ENCODE measurements at places on chromosomes 5 and 9. TPM values are rescaled to one million over a fixed set of nuclear protein-coding genes. Genes with fewer than 3 reads are reported as not detected.

The DOCK8 gene
- not detected for total RNA-seq

The C5orf34 gene
- 2.5 TPM for total RNA-seq

The RNF44 gene
- total RNA-seq = 2.1 TPM

The C9orf50 gene
- total RNA-seq = not detected

The TAF11L10 gene
- not detected for total RNA-seq

The MCC gene
- 96.2 TPM for total RNA-seq

The ARHGEF39 gene
- total RNA-seq = not detected

The SHISAL2B gene
- total RNA-seq = not detected

The SLC2A6 gene
- total RNA-seq = 1.9 TPM

The PCDHA3 gene
- total RNA-seq = 0.15 TPM

The PCDHA1 gene
- total RNA-seq = not detected

The RGS3 gene
- 258 TPM for total RNA-seq

The GRIN3A gene
- total RNA-seq = not detected

The FABP6 gene
- total RNA-seq = not detected

The SPATA24 gene
- 3.5 TPM for total RNA-seq

The TAF11L3 gene
- total RNA-seq = not detected

The PCDH12 gene
- under 0.01 TPM for total RNA-seq

The ZNG1A gene
- 59.2 TPM for total RNA-seq

The OXCT1 gene
- total RNA-seq = 48.9 TPM

The FGF1 gene
- 3.8 TPM for total RNA-seq

The RMRP gene
- 21,628 TPM for total RNA-seq

The FGF18 gene
- total RNA-seq = not detected

The ISOC1 gene
- 15.9 TPM for total RNA-seq

The CNTLN gene
- total RNA-seq = 5.3 TPM

The PLAC8L1 gene
- total RNA-seq = not detected

The MED27 gene
- 17.3 TPM for total RNA-seq

The FOXD4 gene
- 0.23 TPM for total RNA-seq

The HAVCR1 gene
- not detected for total RNA-seq

The GDA gene
- not detected for total RNA-seq

The GPR151 gene
- not detected for total RNA-seq

The TLE1 gene
- 21.5 TPM for total RNA-seq

The CDC42SE2 gene
- total RNA-seq = 21.6 TPM

The PIP5KL1 gene
- 0.94 TPM for total RNA-seq

The S1PR3 gene
- total RNA-seq = 46.5 TPM

The OR5C1 gene
- total RNA-seq = not detected

The FOXD4L5 gene
- total RNA-seq = 0.08 TPM

The SLC36A1 gene
- total RNA-seq = 5.4 TPM

The ECM2 gene
- 17.3 TPM for total RNA-seq

The LAMC3 gene
- 0.30 TPM for total RNA-seq
